Amniotic epithelial cell (primary cell): ENCODE measurements at places on chromosomes 2 and 18.
A peak's percentile ranks its signal among the peaks of the same experiment; 100 is the strongest.

DNA sequence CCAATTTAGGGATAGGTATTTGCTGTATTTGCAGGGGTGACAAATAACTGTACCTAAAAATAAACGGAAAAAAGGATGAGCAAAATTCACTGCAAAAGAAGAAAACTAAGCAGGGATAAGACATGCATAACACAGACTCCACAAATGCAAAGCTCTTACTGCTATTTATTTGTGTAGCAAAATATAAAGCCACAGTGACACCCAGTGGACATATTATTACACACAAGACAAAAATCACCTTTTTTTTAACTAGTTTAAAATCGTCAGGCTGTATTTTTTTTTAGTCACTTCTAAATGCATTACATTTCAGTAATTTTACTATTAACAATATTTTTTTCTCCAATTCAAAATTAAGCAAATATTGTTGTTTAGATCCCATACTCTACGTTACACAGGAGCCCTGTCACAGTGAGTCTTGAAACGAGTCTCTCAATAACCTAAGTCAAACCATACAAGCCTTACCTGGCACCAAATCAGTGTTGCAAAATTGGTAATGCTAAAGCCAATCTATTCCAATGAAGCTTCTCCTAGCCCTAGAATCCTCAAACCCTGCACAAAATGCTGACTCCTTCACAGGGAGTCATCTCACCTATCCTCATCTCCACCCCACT is 23.7 kb downstream of the METTL4 start:
- peak; percentile 65 for DNase-seq

GRCh38 chr2:239162141-239162821 is 238.5 kb downstream of the HDAC4 start:
- no peak for DNase-seq

- DNase-seq, result no peak
Measured at GRCh38 chr18:30527226-30527625, 515.3 kb downstream of the DSC3 start.

DNA sequence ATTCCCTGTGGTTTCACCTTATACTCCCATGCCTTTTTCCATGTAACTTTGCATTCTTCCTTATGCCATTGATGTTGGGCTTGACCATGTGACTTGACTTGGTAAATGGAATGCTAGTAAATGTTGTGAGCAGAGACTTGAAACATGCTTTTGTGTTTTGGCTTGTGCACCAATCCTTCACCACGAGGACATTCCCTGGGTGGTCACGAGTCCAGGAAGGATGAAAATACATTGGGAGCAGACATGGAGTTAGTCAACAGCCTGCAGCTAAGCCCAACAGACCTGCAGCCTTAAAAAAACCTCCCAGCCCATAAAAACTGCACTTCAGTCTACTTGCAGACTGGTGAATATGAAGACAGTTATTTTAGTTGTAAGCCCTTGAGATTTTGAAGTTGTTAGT is 116.5 kb upstream of the SPATS2L start:
- no peak for DNase-seq

DNA sequence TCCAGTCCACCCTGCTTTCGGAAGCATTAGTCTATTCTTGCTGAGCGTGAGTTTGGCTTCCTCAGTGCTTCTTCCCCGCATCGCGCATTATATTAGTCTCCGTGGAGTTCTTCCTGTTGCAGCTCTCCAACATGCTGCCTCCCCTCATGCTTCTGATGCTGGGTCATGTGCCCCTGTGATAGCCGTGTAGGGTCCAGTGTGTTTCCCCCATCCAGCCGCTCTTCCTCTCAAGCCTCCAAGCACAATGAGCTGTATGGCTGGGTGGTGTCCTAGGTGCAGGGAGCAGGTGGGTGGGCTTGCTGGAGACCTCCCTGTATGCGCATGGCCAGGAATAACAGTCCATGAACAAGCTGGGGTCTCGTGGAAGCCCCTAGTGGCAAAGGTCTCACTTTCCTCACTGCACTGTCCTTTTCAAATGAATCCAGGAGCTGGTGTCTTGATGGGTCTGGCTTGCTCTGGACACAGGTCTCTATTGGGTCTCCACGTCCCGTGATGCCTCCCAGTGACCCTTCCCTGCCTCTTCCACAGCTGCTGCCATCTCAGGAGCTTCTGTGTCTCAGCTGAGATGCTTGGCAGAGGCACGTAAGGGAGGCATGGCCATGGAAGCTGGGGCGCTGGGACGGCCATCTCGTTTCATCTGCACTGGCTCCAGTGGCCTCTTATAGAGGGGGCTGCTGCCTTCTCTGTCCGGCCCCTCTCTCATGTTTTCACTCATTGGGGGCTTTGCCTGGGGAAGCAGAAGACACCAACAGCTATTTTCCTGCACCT is 54.8 kb upstream of the HDAC4 start:
- DNase-seq, result no peak

DNA sequence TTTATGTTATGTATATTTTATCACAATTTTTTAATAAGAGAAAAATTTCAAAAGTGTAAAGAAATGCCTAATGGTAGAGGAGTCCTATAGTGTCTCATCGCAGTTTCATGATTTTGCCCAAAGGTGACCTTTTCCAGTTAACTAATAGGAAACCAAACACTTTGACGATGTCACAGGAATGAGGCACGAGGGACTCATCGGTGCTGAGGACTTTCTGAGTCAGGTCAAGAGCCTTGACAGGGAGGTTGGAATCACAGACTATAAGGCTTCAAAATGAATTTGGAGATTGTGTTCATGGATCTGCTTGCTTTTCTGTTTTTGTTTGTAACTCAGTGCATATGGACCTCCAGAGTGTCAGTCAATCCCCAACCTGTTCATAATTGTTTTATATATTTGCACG is 15.1 kb upstream of the RTTN start:
- DNase-seq, result no peak

- DNase-seq, result no peak
Measured at GRCh38 chr18:56517196-56517595, 121.2 kb downstream of the TXNL1 start.

DNA sequence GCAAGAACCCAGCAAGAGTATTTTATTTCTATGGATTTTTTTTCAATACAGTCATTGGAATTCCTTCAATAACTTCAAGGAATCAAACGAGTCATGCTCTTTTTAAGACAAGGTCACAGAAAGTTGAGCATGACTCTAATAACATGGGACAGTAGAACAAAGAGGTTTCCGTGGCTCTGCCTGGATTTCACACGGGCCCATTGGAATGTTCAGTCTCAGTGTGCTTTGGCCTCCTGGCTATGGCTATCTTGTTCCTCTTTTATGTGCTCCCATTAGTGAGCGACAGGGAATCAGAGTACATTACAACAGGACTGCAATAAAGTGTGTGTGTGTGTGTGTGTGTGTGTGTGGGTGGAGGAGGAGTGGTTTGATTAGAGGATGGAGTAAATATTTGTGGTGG is 312.4 kb downstream of the DCC start:
- no peak for DNase-seq

GRCh38 chr2:232518844-232519243 is 1.3 kb upstream of the PRSS56 start:
- no peak for DNase-seq

DNA sequence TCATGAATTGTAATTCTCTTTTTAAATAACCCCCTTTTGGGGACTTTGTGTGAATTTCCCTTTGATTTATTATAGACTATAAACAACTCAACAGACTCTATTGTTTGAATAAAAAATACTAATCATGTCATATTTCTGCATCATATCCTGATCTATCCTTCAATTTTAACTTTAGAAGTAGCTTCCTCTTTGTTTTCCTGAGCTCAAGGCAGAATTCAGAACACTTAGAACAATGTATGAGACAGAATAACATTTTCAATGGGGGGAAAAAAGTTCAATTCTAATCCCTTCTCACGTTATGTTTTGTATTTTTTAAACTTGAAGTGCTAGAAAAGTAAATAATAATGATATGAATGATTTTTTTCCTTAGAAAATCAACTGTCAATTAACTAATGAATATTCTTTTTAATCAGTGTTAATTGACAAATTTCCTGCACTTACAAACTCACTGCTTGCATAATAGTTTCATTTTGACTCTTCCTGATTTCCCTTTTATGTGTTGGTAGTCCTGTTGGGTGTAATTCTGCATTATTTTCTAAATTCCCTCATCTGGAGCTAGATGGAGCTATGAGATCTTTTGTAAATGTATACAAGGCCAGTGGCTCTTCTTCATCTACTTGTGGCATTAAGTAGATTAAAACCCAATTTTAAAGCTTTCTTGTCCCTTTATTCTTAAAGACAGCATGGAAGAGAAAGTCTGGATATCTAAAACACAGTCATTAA is 326.1 kb downstream of the PARD3B start:
- DNase-seq, result peak; percentile 62

GRCh38 chr2:237708065-237708398 is 80.6 kb downstream of the LRRFIP1 start:
- no peak for DNase-seq

DNA sequence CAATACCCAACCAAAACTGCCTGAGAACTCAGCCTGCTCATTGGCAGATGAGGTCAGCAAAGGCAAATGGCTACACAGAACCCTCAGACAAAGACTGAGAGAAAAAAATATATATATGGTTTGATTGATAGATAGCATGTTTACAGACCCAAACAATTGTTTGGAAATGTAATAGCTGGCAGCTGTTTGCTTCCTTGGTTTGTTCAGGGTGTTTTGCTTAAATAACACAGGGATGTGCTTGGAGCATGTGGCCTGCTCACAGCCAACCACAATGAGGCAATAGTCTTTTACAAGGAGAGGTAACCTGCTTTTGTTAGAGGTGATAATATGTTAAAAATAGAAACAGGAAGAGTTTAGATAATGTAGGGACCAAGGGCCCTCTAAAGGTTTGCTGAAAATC is 84.5 kb downstream of the PDK1 start:
- no peak for DNase-seq

DNA sequence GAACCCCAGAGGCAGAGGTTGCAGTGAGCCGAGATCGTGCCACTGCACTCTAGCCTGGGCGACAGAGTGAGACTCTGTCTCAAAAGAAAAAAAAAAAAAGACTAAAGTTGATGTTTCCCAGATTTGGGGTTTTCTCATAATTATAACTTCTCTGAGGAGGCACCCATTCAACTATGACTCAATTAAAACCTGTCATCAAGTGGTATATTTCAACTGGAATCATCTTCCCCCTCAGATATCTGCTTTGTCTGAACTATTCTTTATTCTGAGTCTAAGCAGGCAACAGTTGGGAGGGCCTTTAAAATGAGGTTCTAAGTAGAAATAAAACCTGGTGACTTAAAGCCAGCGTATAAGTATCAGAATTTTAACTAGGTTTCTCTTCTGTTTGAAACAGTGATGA is 88.5 kb downstream of the PTRHD1 start:
- DNase-seq, result no peak

DNA sequence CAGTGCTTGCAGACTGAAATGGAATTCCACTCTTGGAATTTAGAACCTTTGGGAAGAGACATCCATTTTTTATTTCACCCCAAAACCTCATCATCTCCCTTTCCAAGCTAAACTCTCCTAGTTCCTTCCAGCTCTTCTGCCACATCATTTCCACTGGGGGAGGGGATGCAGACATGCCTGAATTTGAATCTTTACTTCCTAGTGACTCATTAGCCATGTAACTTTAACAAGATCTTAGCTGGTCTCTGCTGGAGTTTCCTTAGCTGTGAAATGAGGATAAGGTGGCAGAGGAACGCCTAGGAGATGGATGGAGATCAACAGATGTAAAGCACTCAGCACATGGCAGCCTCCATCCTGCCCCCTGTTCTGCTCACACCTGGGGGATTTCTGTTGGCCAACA is 266.8 kb downstream of the EN1 start:
- no peak for DNase-seq

- no peak for DNase-seq
Measured at GRCh38 chr2:168478206-168478605, 22.1 kb downstream of the CERS6 start.

DNA sequence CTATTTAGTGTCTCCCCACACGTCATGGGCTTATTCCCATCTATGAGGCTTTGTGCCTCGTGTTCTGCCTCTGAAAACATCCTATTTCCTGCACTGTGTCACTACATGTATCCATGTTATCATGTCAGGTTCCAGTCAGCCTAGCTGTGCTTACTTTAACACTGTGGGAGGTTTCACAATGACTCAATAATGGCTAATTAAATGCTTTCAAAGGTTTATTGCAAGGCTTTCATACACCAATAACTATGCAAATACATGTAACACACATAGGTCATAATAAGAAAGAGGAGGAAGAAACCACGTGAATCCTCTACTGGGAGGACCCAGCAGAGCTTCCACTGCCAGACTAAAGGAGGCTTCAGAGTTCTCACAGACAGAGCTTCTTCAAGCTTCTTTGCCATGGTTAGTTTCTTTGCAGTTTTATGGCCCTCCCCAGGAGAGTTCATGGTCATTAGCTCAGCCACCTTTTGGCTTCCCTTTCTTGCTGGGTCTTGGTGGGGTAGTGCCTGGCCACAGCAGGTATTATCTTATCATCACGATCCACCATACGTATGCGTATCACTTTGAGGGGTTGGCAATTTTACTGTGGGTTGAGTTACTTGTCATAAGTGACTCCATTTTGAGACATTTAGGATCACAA is 5.1 kb upstream of the COLEC12 start:
- no peak for DNase-seq

- DNase-seq, result no peak
Measured at GRCh38 chr18:59768409-59768808, 71.2 kb upstream of the CCBE1 start.

DNA sequence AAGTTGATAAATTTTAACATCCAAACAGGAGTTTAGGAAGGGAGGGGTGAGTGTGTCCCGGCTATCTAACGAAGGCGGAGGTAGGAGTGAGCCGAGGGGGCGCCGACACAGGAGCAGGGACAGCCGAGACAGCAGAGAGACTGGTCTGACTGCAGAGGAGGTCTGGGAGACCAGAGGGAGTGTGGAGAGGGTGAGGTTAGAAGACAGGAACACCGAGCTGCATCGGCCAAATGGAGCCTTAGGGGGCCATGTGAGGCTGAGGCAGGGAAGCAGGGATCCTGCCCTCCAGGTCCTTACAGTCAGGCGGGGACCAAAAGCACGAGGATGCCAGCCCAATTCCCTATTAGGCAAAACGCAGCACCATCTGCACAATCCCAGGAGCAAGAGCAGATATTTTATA is 67.0 kb downstream of the SFXN5 start:
- DNase-seq, result no peak

- no peak for DNase-seq
Measured at GRCh38 chr18:33833842-33834241, 255.8 kb downstream of the ASXL3 start.

DNA sequence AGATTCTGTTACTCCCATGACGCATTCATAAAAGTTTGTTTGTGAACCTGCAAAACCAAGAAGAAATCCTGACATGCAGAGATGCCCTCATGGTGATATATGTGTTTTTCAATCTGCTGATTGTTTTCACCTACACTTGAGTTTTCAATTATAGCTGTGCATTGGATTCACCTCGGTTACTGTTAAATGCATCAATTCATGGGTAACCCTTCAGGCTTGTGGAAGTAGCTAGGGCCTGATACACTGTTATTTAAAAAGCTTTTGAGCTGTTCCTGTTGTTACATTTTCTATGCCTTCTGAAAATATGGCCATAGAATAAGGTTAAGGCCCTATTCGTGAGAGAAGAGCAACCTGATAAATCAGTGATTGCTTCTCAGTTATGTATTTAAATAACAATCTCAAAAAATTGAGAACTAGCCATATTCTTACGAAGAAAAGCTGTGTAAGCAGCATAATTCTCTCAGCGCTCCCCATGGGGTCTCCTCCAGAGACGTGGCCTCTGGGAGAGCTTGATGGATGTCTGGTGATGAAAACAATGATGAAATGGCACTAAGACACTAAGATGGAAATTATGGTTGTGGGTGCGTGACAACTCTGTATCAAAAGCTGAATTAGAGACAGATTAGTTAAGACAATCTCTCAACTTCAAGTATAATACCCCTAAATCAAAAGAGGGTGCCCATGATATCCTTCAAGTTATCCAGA is 60.5 kb downstream of the RIT2 start:
- no peak for DNase-seq

GRCh38 chr2:212537726-212538304 is 787 bp downstream of the ERBB4 start:
- no peak for DNase-seq
